NCI-H524 treated with DMSO at 0.1 percent for 48 hours (cell line): ENCODE measurements at places on chromosomes 5 and 9.

- no peak for DNase-seq
Observed at GRCh38 chr5:35015063-35015462, 32.7 kb downstream of the AGXT2 start.

DNA sequence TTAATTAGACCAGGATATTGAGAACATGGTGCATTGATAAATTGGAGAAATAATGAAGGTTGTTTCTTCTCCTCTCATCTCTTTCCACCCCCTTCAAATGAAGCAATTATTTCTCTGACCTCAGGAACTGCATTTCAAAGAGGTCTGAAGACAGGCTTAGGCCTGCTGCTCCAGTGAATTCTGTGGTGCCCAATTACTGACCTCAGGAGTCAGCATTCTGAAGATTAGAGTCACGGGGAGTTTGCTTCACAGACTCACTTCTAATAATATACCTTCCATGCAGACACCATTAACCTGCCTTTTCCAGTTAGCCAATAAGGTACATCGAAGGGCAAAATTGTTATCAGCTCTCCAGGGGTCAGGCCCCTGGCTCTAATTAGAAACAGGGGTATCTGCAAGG is 270.9 kb downstream of the GAS1 start:
- DNase-seq: no peak

- no peak for DNase-seq
Observed at GRCh38 chr5:5218396-5218795, 78.3 kb downstream of the ADAMTS16 start.

- DNase-seq: no peak
Observed at GRCh38 chr9:36877239-36877638, 156.8 kb downstream of the PAX5 start.

GRCh38 chr5:119378075-119378700 is 22.4 kb downstream of the TNFAIP8 start:
- DNase-seq: no peak

- no peak for DNase-seq
Observed at GRCh38 chr9:33939924-33940874, 108.5 kb downstream of the UBAP2 start.

- no peak for DNase-seq
Observed at GRCh38 chr5:127111112-127111511, 37.8 kb upstream of the C5orf63 start.
